Psoas muscle (tissue), 8 donors: ENCODE measurements at places on chromosomes 16 and 17. TPM values are rescaled to one million over a fixed set of nuclear protein-coding genes. Genes with fewer than 3 reads are reported as not detected.

DNA sequence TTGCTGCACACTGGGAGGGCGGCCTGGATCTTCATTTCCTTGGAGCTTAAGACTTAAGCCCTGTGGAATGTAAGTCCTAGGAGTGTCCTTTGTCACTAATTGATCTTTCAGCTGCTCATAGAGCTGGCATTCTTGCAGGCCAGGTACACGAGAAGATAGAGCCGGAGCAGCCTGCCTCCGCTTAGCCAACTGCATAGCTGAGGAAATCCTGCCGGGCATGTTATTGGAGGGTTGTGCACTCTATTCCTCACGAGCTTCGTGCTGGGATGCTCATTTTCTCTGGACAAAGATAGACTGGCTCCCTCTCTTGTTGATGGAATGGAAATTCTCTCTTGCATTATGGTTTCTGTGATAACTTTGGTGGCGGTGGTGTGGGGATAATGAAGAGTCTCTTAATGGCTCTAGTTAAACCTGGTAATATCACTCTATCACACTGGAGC lies 76.9 kb downstream of the RPA1 start:
- no peak for DNase-seq

GRCh38 chr16:19430345-19430744 lies 12.7 kb downstream of the TMC5 start:
- no peak for DNase-seq

- DNase-seq: no peak
These were observed 45.1 kb downstream of the CMTM4 start for GRCh38 chr16:66651474-66651765.

GRCh38 chr17:1773696-1774181 lies 11.9 kb downstream of the SERPINF1 start:
- no peak for DNase-seq

- no peak for DNase-seq
These were observed 7.5 kb upstream of the MYH3 start for GRCh38 chr17:10664571-10664970.

The COX6A2 gene
- 3,792 TPM for polyA plus RNA-seq

The PPP1R1B gene
- 0.10 TPM for polyA plus RNA-seq
